ENCODE measurements at places on chromosomes 16 and 17.

DNA sequence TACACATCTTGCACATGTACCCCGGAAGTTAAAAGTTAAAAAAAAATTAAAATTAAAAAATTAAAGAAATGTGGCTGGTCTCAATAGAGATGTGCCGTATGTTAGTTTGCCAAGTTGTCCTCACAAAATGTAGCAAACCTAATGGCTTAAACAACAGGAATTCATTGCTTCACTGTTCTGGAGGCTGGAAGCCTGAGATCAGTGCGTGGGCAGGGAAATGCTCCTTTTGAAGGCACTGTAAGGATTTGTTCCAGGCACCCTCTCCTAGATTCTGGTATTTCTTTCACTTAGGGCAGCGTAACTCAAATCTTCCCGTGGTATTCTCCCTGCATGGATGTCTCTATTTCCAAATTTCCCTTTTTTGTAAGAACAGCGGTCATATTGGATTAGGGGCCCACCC is 32.7 kb upstream of the MON1B start:
- DNase-seq, result no peak

DNA sequence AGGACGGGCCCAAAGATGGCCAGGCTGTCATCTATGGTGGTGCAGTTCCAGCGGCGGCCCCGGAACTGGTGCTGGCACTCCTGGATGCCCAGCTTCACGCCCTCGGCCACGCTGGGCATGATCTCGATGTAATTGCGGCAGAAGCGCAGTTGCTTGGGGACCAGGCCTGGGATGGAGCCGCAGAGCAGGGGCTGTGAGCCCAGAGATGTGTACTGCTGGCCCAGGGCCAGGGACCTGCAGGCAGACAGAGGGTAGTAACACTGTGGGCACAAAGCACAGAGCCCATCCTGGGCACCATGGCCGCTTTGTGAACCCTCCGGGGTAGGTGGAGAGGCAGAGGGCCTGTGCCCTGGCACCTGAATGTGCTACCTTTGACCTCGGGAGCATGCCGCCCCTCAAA is 44.8 kb downstream of the WNT3 start:
- no peak for DNase-seq

- no peak for DNase-seq
Observed at GRCh38 chr16:23274968-23275367, 27.1 kb upstream of the SCNN1B start.

DNA sequence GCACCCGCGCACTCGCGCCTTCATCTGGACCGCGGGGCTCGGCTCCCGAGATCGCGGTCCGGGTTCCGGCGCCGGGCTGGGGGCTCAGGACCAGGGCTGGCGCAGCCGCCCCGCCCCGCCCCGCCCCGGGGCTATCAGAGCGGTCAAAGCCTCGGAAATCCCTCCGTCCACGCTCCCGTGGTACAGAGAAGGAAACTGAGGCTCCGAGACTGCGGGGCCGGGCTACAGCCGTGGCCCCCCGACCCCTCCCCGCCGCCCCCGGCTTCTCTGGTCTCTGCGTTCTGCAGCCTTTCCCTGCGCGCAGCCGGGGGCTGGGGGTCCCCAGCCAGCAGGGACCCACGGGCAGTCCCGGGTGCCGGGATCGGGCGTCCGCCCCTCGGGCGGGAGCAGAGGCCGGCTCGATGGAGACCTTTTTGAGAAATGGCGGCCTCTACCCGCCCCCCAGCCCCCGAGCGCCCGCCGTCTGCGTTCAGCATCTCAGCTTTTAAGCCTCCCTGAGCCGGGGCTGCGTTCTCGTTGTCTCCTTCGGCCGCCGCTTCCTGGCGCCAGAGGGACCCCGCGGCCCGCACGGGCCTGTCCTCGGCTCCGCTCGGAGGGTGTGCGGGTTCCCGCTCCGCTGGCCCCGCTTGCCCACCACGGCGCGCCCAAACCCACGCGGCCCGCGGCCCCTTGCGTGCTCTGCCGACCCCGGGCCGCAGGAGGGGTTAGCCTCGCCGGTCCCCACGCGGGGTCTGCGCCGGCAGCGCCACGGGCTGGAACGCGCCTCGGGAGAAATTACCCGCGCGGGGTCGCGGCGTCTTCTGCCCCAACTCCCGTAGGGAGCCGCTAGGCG is 1.5 kb upstream of the NPTX1 start:
- peak; percentile 75 for DNase-seq

GRCh38 chr16:29915590-29916247 is 10.3 kb downstream of the KCTD13 start:
- DNase-seq, result peak; percentile 29

- peak; percentile 76 for DNase-seq
Observed at GRCh38 chr16:89052890-89053724, 40.5 kb upstream of the ACSF3 start.

DNA sequence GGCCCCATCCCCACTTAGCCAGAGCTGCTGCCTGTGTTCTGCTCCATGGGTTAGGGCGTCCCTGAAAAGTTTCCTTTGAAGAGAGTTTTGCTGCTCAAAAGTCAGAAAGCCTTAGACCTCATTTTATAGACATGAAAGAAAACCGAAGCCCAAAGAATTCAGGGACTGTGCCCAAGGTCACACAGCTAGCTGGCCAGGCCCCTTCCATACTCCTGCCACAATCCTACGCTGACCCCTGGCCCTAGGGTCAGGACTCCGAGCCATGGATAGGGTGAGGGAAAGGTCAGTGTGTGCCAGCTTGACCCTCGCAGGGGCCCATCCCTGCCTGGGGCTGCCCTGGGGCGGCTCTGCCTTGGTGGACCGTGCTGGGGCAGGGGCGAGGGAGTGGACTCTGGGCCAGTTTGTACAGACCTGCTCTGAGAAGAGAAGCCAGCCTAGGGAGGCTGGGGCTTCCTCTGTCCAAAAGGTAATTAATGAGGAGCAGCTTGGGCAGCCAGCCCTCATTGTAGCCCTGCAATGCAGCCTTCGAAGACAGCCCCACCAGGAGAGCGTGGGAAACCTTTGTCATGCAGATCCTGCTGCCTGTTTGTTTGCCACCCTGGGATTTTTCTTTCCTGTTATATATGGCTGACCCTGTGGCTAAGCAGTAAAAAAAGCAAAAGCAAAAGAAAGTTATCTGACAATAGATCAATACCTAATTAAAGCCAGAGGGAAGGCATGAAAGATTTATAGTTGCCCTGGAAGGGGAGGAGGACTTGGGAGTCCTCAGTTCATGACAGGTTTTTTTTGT is 37.4 kb downstream of the RHBDL3 start:
- no peak for DNase-seq

DNA sequence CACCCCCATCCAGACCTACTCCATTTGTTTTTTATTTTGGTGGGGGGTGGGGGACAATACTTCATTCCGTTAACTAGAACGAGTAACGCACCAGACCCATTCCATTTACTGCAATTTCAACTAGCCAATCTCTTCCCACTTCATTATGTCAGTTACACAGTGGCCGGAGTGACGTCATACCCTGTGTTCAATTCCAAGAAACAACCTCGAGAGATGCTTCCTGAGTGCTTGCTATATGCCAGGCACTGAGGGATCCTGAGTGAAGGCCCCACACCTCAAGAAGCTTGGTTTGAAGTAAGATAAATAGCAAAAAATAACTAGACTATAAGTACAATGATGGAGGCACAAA is 9.1 kb upstream of the SIAH1 start:
- no peak for DNase-seq

GRCh38 chr17:604115-604450 is 110.6 kb downstream of the VPS53 start:
- DNase-seq, result no peak

GRCh38 chr17:5922476-5922875 is 147.7 kb upstream of the WSCD1 start:
- DNase-seq, result no peak

GRCh38 chr16:68719993-68720489 is 17.1 kb upstream of the CDH1 start:
- DNase-seq, result no peak

DNA sequence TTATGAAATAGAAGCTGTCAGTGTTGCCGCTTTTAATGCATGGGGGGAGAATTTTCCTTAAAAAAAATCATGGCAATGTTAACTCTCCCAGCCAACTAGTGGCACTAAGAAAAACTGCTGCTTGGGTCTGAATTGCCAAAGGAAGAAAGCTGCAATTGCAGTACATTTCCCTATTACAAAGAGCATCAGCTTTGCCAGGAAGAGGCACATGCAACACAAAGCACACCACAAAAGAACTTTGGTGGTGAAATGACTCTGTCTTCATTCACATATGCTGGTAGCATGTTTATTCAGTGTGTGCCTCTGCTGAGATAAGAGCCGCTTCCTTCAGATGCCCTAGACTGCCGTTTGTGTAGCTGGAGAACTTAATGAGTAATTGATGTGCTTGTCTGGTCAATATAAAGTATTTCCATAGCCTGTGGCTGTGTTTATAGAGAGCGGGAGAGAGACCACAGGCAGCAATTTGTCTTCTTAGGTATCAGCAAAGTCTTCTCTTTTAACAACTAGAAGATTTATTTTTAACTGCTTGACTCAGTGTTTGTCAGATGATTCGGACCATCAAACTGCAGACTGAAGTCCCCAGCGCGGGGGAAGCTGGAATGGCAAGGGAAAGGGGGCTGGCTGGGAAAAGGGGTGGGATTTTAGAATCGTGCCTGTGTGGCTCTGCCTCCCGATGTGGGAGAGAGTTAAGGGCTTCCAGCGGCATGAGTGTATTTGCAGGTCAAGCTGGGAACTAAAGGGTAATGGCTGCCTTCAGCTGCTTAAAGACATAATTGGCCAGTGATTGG is 115.1 kb downstream of the MRTFB start:
- DNase-seq, result no peak

DNA sequence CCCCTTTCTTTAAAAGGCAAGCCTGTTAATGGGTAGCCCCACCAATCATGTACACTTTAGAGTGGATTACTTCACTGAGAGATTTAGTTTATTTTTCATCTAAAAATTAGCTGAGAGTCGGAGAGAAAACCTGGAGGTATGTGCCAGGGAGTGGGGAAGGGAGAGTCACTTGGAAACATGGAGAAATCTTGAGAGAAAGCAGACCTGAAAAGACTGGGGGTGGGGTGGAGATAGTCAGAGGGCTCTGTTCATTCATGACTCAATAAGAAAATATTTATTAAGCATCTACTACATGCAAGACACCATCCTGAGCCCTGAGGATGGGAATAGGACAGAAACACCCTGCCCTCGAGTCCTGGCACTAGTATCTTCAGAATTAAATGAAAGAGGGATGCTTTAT is 27.4 kb upstream of the RCVRN start:
- DNase-seq, result no peak

DNA sequence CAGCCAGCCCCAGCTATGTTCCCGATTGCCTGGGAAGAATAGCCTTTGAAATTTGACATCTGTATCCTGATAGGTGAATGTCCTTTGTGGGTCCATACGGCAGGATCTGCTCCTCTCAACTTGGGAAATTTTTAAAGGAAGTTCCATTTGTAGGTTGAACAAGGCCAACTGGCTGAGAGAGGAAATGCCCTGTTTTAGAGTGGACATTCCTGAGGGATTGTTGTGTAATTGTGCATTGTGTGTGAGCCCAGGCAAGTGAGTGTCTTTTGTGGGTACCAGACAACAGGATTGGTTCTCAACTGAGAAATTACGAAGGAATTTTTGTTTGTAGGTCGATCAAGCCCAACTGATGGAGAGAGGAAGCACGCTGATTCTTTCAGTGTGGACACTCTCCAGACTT is 2.6 kb upstream of the CPHXL2 start:
- no peak for DNase-seq

DNA sequence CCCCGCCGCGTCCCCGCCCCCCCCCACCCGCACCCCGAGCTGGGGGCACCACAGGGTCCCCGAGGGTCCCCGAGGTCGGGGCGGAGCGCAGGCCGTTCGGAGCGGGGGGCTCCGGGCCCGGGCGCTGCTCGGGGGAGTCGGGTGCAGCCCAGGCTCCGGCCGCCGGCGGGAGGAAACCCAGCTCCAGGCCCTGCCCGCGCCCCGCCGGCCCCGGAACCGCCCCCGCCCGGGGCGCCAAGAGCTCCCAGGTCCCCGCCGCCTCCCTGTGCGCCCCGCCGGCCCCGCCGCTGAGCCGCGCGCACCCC is 33.2 kb upstream of the RPH3AL start:
- DNase-seq, result no peak

DNA sequence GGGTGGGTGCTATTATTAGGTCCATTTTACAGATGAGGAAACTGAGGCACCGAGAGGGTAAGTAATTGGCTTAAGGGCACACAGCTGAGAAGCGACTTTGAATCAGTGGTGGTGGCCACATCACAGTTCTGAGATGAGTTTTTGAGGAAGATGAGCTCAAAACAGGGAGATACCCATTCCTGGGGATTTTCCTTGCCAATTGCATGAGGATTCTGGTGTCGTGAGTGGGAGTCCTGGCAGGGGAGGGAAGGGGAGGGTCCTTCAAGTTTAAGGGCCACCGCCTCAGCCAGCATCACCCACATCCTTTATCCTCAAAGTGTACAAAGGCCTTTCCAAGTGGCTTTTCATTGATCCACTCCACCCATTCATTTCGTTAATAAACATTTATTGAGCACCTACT is 45.3 kb downstream of the IL21R start:
- no peak for DNase-seq

- no peak for DNase-seq
Observed at GRCh38 chr17:67210915-67211314, 34.1 kb downstream of the HELZ start.

DNA sequence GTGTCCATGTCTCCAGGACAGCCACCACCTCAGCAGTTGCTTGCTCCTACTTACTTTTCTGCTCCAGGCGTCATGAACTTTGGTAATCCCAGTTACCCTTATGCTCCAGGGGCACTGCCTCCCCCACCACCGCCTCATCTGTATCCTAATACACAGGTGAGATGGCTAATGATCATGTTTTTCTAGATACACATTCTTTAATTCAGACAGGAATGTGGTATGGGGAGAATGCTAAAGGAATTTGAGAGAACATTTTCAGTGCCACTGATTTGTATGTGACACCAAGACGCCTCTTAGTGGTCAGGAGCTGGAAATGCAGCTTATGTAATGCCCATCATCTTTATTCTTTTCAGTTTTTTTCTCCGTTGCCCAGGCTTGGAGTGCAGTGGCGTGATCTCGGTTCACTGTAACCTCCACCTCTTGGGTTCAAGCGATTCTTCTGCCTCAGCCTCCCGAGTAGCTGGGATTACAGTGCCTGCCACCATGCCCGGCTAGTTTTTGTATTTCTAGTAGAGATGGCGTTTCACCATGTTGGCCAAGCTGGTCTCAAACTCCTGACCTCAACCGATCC is 8.9 kb upstream of the RAPGEFL1 start:
- DNase-seq, result peak; percentile 77

DNA sequence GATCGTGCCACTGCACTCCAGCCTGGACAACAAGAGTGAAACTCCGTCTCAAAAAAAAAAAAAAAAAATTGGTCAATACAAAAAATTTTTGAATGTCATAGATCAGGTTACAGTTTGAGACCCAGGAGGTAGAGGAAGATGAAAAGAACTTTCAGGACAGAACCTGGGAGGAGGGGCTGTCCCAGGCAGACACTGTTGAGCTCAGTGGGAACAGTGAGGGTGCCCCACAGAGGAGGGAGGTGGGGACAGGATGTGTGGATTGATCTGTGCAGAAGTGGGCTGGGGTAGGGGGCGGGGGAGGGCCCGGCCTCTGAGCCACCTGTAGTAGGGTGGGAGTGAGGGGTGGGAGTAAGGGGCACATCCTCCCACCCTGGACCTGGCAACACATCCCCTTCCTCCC is 58.3 kb downstream of the PRMT7 start:
- DNase-seq, result no peak

- DNase-seq, result no peak
Observed at GRCh38 chr16:4947722-4948503, 10.2 kb upstream of the SEC14L5 start.

GRCh38 chr16:57115168-57115513 is 22.8 kb downstream of the CPNE2 start:
- no peak for DNase-seq
